Activated gamma-delta T cell (primary cell): ENCODE measurements at places on chromosomes 12 and 14.

GRCh38 chr12:108367436-108367835 is 28.3 kb upstream of the CMKLR1 start:
- DNase-seq = no peak

DNA sequence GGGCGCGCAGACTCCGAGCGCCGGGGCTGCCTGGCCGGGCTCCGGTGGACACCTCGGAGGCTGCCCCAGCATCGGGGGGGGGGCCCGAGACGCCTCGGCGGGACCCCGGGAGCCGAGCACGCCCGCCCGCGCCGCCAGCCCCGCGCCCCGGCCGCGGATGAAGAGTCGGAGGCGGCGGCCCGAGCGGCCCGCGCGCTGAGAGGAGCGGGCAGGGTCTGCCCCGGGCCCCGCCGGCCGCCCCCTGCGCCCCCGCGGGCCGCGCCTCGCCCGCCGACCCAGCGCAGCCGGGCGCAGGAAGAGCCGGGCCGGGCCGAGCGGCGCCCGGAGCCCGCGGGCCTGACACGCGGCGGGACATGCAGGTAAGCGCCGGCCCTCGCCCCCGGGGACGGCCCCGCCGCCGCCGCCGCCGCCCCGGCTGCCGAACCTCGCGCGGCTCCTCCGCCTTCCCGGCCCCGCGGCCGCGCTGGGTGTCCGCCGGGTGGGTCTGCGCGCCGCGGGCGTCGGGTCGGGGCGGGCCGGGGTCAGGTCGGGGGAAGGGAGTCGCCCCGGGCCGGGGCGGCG is 63.7 kb downstream of the FBXL14 start:
- no peak for DNase-seq

DNA sequence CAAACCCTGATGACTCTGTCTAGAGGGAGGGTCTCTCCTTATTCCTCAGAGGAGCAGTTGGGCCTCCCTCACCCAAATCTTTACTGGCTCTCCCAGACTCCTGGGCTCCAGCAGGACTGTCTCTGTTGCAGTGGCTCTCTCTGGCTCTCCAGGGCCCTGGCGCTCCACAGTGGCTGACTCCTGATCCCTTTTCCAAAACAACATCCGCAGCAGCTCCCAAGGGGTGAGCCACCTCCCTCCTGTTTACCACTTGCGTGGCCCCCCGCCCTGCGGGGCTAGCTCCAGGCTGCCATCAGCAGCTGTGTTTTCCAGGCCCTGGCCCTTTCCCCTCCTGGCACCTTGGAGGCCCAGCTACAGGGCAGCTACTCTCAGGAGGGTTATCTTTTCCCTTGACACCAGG is 123.5 kb downstream of the CALM1 start:
- no peak for DNase-seq

- no peak for DNase-seq
Observed at GRCh38 chr12:52926596-52927234, 21.8 kb upstream of the KRT8 start.

GRCh38 chr12:104345234-104346066 is 41.9 kb downstream of the EID3 start:
- no peak for DNase-seq

GRCh38 chr12:1357171-1357570 is 237.2 kb downstream of the FBXL14 start:
- DNase-seq = no peak
